Breast epithelium (tissue), 4 donors: ENCODE measurements at places on chromosomes 16 and 17. TPM values are rescaled to one million over a fixed set of nuclear protein-coding genes. Genes with fewer than 3 reads are reported as not detected.
A peak's percentile ranks its signal among the peaks of the same experiment; 100 is the strongest.

GRCh38 chr16:12486386-12486785 lies 317.3 kb downstream of the CPPED1 start:
- H3K27ac ChIP-seq, result no peak overlapping the region
- H3K4me3 ChIP-seq, result no peak overlapping the region
- no peaks in the 10 kb centered on the region for H3K27me3 ChIP-seq
- no peak for DNase-seq

- H3K27me3 ChIP-seq, result no peaks in the 10 kb centered on the region
- peak overlapping the region; percentile 99 for H3K27ac ChIP-seq
- H3K4me1 ChIP-seq, result no peaks in the 10 kb centered on the region
- no peaks in the 10 kb centered on the region for H3K36me3 ChIP-seq
- peak; percentile 54 for DNase-seq
These were observed 537 bp downstream of the CNOT1 start for GRCh38 chr16:58628845-58629732.

- peaks cover 30% of the 10 kb centered on the region for H3K4me1 ChIP-seq
- H3K4me3 ChIP-seq, result peak within 1 kb of the TSS; percentile 90
- H3K36me3 ChIP-seq, result no peaks in the 10 kb centered on the region
- H3K27me3 ChIP-seq, result no peaks in the 10 kb centered on the region
- peak within 1 kb of the TSS; percentile 92 for H3K27ac ChIP-seq
These were observed at the start of gene PIGQ for GRCh38 chr16:569445-570254. Gene PIGQ, plus strand, starts transcription at chr16:569968. Its CDS starts 4,107 bp downstream, at chr16:574075.

- H3K27ac ChIP-seq, result no peak overlapping the region
- no peaks in the 10 kb centered on the region for H3K27me3 ChIP-seq
- no peaks in the 10 kb centered on the region for H3K36me3 ChIP-seq
These were observed 111.2 kb downstream of the CCT6B start for GRCh38 chr17:34850023-34850422.

DNA sequence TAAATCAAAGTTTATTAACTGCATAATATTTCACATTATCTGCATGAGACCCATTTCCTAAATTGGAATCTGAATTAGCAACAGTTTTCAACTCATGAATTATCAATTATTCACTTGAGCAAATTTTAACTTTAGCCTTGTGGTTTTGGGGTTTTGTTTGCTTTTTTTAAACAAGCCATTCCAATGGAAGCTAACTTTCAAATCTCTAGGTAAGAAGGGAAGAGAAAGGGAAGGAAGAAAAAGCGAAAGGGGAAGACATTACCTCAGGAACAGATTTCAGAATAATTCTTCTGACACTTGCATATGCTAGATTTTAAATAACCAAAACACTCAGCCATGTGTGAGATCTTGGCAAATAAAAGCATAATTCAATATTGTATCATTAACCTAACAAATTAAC lies 102.7 kb downstream of the CA4 start:
- DNase-seq, result no peak
- H3K27me3 ChIP-seq, result no peaks in the 10 kb centered on the region
- no peak overlapping the region for H3K4me3 ChIP-seq
- H3K4me1 ChIP-seq, result no peaks in the 10 kb centered on the region
- H3K36me3 ChIP-seq, result no peaks in the 10 kb centered on the region

GRCh38 chr17:74758848-74759168 lies 10.4 kb downstream of the NHERF1 start:
- H3K4me3 ChIP-seq, result no peak overlapping the region
- no peaks in the 10 kb centered on the region for H3K27me3 ChIP-seq
- no peak for DNase-seq
- H3K4me1 ChIP-seq, result peaks cover 3% of the 10 kb centered on the region
- no peaks in the 10 kb centered on the region for H3K36me3 ChIP-seq

GRCh38 chr16:10178080-10178479 lies 4.1 kb downstream of the GRIN2A start:
- H3K4me3 ChIP-seq, result no peak overlapping the region
- H3K36me3 ChIP-seq, result no peaks in the 10 kb centered on the region
- no peak overlapping the region for H3K27ac ChIP-seq
- H3K4me1 ChIP-seq, result no peaks in the 10 kb centered on the region
- no peak for DNase-seq
- peaks cover 34% of the 10 kb centered on the region for H3K27me3 ChIP-seq

DNA sequence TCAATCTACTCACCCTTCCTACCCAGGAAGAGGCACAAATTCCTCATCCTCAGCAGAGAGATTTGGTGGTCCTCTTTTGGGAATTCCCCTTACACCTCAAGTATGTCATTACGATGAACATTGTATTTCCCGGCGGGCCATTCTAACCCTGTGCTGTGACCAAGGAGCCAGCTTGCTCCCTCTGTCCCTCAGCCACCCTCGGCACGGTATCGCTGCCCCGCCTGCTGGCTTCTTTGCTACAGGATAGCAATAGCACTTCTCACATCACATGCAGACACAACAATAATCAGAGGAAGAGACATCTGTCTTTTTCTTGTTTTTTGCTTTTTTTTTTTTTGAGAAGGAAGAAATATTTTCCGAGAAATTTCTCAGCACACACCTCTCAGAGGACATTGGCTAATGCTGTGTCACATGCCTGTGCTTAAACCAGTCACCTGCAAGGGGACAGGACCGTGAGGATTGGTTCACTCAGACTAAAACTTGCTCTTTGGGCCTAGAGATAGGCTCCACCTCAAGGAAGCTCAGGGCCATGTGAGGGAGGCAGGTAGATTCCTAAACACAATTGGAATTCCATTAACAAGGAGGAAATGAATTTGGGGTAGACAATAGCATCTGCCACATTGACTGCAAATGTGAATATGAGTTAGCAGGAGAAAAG lies 41.2 kb downstream of the TMC5 start:
- no peak overlapping the region for H3K27ac ChIP-seq
- no peaks in the 10 kb centered on the region for H3K4me1 ChIP-seq
- no peak overlapping the region for H3K4me3 ChIP-seq
- DNase-seq, result no peak
- no peaks in the 10 kb centered on the region for H3K27me3 ChIP-seq

DNA sequence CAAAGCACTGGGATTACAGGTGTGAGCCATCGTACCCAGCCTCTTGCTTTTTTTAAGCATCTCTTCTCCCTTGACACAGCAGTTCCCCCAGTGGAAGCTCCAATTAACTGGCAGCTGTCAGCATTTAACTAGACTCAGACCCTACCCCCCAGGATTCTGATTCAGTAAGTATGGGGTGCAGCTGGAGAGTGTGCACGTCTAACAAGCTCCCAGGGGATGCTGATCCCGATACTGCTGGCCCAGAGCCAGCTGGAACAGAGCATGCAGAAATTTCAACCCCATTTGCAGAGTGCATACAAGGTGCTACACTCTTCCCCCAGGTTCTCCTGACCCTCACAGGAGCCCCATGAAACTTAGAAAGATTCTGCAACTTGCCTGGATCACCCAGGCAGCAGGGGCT lies 27.7 kb upstream of the BCO1 start:
- no peaks in the 10 kb centered on the region for H3K36me3 ChIP-seq
- H3K4me3 ChIP-seq, result no peak overlapping the region
- H3K27ac ChIP-seq, result no peak overlapping the region
- no peak for DNase-seq

DNA sequence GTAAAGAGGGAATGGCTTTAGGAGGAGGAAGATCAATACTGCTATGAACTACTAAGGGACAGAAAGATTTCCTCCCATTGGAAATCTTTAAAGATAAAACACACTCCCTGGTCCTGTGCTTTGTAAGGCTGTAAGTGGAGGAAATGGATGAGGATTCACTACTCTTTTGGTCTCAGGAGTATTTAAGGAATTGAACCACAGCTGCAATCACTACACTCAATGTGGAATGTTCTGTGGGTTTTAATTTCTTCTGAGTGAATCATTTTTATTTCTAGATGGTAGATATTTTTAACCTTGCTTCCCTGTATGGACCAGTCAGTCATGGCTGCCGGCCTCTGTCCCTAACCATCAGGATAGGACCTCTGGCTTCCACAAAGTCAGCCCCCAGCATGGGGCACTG lies 65.6 kb downstream of the SDR42E1 start:
- no peaks in the 10 kb centered on the region for H3K27me3 ChIP-seq
- DNase-seq, result no peak
- no peak overlapping the region for H3K27ac ChIP-seq
- H3K4me1 ChIP-seq, result no peaks in the 10 kb centered on the region
- H3K36me3 ChIP-seq, result no peaks in the 10 kb centered on the region

- H3K36me3 ChIP-seq, result no peaks in the 10 kb centered on the region
- no peak for DNase-seq
- H3K27ac ChIP-seq, result no peak overlapping the region
- no peaks in the 10 kb centered on the region for H3K27me3 ChIP-seq
These were observed 70.0 kb downstream of the IRX6 start for GRCh38 chr16:55393991-55394390.

The GRB7 gene
- not detected for total RNA-seq

The HOXB7 gene
- total RNA-seq, result 4.3 TPM
